ENCODE measurements at places on chromosomes 12 and 14. TPM values are rescaled to one million over a fixed set of nuclear protein-coding genes. Genes with fewer than 3 reads are reported as not detected.

The SIX6 gene
- total RNA-seq, result not detected

The TEX52 gene
- not detected for total RNA-seq

The ACTR10 gene
- total RNA-seq, result 59.8 TPM

The SLC4A8 gene
- 0.83 TPM for total RNA-seq

The CMA1 gene
- total RNA-seq, result not detected

The C12orf56 gene
- total RNA-seq, result not detected

The MRPS35 gene
- total RNA-seq, result 50.8 TPM

The IL22 gene
- total RNA-seq, result not detected

The FICD gene
- total RNA-seq, result 16.7 TPM

The GPR84 gene
- 0.39 TPM for total RNA-seq

The AQP6 gene
- total RNA-seq, result not detected

The LRTM2 gene
- total RNA-seq, result not detected

The MGP gene
- 319 TPM for total RNA-seq

The BCL2L14 gene
- total RNA-seq, result not detected

The RFLNA gene
- 4.5 TPM for total RNA-seq
